ENCODE measurements at places on chromosomes 2 and 18.
A peak's percentile ranks its signal among the peaks of the same experiment; 100 is the strongest.

GRCh38 chr2:218832081-218832480, 478 bp upstream of the PRKAG3 start:
- no peak for DNase-seq

DNA sequence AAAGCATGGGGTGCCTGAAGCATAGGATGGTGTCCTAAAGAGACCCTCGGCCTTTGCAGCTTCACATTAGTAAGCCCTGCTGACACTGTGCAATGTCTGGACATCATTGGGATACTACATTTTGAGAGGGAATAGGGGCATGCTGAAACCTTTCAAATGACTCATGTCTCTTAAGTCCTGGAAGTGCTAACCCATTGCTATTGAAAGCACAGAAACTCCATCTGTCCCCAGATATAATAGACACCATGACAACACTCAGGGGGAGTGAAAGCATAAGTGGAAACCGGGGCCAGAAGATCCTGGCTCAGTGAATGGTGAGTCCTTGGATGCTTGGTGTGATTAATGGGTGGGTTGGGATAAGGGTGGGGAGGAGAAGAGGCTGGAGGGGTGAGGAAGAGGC, 595.5 kb upstream of the ID2 start:
- DNase-seq = no peak

- peak; percentile 9 for DNase-seq
These were observed 14.1 kb upstream of the CHRNA1 start for GRCh38 chr2:174778085-174778981.

DNA sequence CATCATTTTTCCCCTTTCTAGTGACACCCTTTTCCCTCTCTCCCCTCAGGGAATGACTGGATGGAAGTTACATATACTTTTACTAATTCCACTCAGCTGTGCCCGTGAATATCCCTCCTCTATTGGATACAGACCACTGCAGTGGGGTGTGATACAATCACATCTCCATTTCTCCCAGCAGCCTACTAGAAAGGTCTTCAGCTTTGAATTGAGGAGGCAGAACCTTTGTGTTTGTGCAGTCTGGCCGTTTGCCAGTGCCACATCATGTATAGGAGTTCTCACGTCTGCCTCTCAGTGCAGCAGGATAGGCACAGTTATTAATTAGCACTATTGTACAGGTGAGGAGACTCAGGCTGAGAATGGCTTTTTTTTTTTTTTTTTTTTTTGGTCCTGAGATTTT, 16.4 kb downstream of the TNFRSF11A start:
- no peak for DNase-seq

GRCh38 chr2:120094795-120095194, 81.9 kb downstream of the EPB41L5 start:
- DNase-seq = no peak

- DNase-seq = no peak
These were observed 1.4 kb downstream of the GCFC2 start for GRCh38 chr2:75709297-75709696.

- no peak for DNase-seq
These were observed 491.0 kb downstream of the CDH2 start for GRCh38 chr18:27685807-27686412.

DNA sequence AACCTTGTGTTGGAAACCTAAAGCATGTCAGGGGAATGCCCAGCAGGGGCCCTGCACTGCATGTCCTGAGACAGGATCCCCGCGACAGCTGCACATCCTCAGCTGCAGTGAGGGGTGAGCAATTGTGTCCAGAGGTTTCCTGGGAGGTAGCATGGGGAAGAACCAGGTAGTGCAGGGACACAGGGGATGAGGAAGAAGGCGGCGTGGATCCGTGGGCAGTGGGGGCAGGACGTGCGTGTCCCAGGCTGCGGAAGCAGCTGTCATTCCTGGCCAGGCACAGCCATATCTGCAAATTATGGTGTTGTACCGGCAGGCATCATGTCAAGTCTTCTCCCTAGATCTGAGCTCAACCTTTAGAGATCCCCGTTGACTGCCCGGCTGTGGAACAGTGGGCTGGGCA, 238.2 kb upstream of the MYT1L start:
- no peak for DNase-seq

DNA sequence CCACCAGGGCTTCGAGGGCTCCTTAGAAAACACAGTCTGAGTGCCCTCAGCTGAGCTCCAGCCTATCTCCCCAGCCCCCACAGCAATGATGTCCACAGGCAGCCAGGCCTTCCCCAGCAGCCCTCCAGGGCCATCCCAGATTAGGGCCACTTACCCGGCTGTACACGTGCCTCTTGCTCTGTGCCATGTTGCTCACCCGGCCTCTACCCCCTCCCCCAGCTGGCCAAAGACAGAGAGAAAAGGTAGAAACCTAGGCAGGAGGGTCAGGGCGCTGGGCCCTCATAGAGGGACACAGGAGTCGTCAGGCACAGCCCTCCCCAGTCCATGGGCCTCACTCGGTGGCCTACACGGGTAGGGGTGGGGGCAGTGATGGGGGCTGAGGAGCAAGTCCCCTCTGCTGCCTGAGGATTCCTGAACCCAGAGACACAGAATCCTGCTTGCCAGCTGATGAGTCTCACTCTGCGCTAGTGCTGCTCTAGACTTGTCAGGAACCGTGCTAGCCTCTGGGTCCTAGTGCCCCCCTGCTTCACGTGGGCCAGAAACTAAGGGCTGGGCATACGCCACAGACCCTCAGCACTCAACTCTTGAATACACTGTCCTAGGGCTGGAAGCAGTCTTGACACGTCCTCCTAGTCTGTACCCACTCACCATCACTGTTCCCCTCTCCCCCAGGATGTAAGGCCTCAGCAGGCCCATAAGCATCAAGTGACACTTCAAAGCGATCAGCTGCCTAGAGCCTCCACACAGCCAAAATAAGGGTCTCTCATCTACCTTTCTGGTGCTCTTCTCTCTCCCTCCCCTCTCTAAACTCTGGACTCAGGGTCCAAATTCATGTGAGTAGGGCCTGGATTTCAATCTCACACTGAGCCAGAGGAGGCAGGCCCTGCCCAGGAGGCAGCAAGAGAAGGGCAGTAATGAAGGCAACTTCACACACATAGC, at the start of gene DCTN1:
TSS of gene DCTN1 (minus strand) at position 461 of the 939 bp plus-strand sequence. CDS start at position 187, 274 bp downstream.
- DNase-seq = no peak

DNA sequence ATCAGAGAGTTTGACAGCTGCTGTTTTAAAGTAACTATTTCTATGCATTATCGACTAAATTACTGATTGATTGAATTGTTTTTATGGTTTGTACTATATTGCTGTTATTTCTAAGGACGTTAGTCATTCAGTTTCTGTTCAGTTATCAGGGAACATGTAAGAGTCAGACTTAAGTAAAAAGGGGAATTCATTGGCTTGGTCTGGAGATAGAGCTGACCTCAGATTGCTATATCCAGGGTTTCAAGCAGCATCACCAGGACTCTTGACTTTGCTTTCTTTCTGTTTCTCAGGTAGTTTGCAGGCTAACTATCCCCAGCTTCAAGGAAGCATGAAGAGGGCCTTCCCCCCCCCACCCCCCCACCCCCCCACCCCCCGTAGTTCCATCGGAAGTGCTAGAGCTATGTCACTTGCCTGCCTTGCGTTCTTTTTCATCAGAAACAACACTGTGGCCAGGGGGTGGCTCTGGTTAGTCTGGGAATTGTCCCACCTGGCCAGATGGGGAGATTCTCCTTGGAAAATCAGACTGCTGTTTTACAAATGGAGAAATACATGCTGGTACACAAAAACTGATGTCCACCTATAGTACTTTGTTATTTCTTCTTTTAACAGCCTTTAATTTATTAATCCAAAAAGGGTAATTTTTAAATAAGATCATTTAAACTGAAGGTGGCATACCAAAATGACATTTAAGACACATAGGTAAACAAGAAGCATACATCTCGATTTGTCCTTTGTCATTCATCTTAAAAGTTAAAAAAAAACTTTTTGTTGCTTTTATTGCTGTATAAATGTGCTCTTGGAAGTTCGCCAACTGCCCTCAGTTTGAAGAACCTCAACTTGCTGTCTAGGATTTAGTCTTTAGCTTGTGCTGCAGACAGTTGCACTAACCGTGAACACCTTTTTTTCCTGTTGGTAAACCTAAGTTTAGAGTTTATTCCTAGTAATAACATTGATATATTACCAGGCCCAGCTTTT, 9.4 kb downstream of the SMAD4 start:
- DNase-seq = no peak

GRCh38 chr2:159515441-159515840, 100.9 kb downstream of the BAZ2B start:
- no peak for DNase-seq

GRCh38 chr2:1378456-1379150, 34.7 kb upstream of the TPO start:
- no peak for DNase-seq

DNA sequence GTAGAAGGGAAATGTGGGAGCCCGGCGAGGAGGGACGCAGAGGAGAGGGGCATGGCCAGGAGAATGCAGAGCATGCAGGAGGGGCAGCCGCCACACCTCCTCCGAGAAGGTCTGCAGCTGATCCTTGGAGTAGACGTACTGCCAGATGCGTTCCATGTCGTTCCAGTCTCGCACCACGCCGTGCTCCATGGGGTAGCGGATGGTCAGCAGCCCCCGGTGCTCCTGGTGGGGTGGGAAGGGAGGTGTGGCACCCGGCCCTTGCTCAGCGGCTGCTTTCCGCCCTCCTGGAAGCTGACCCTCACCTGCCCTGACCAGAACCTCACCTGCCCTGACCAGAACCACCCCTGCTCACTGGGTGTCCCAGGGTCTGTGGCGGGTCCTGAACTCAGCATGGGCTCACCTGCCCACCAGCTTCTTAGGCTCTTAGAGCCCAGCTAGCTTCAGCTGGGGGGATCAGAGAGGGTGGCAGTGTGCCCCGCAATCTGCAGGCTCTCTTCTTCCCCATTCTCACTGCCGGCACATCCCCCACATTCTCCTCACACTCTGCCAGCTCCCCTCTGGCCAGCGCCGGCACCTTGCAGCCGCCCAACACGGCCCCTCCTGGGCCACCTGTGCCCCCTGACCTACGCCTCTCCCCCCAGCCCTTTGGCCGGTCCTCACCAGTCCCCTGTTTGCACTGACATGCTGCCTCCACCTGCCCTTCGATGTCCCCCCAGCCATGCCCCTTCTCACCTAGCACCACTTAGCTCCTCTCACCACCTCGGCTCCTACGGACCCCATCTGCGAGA, 4.4 kb downstream of the ACTR1B start:
- no peak for DNase-seq

- DNase-seq = no peak
These were observed 31.5 kb upstream of the NFE2L2 start for GRCh38 chr2:177296040-177296439.

- DNase-seq = no peak
These were observed 42.9 kb upstream of the EPG5 start for GRCh38 chr18:46010050-46010449.

- DNase-seq = no peak
These were observed 62.7 kb upstream of the CTDP1 start for GRCh38 chr18:79616651-79617510.

- DNase-seq = no peak
These were observed 347.4 kb upstream of the LRP1B start for GRCh38 chr2:142478206-142478605.

DNA sequence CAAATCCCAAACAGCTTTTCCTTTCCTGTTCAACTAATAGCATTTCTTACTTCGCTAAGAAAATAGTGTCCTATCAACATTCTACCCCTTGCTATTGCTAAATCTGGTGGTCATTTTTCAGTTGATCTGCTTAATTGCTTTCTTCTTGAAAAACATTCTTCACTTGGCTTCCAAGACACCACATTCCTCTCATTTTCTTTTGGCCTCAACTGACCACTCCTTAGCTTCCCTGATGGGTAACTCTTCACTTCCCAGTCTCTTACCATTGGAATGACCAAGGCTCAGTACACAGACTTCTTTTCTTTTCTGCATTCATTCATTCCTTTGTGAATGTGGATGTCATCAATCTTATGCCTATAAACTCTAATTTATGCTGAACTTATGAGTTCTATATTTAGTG, 230.8 kb upstream of the CDH2 start:
- no peak for DNase-seq

Measured in stimulated activated CD4-positive, alpha-beta T cell treated with anti-CD3 and anti-CD28 coated beads, Interleukin-15, amount 100 ng/mL, for 1 hour (primary cell).